ENCODE measurements at places on chromosomes 7 and 10.
A peak's percentile ranks its signal among the peaks of the same experiment; 100 is the strongest.

DNA sequence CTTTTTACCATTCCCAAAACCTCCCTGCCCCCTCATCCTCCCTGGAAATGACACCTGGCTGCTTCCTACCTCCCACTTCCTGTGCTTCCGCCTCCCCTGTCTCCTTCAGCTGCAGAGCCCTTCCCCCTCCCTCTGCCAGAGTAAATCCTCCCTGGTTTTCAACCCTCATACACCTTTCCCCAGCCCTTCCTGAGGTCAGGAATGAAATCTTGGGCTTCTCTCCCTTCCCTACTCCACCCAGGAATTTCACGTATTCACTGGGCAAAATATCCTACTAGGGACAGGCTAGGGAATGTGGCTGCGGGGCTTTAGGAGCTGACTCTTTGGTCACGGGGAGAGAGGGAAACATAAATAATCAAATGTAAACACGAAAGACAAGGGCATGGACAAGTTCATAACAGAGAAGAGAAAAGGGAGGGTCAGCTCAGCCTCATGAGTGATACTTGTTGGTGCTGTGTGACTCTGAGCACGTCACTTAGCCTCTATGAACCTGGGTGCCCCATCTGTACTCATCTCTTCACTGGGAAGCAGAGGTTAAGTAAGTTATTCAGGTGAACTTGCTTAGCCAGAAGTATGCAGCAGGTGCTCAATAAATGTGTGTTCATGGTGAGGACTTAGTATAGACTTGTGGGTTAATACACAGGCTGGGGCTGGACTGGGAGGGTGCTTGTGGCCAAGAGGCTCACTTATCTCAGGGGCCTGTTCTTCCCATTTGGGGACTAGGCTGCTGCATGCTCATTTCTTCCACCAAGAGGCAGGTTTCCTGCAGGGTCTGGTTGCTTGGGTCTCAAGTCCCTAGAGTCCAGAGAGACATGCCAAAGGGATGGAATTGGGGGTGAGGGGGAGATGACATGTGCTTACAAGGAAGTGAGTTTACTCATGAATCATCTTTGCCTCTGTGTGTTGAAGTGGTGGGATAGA, 10.0 kb upstream of the DUSP5 start:
- DNase-seq: no peak

GRCh38 chr7:127983804-127984332, 47.4 kb downstream of the LRRC4 start:
- no peak for DNase-seq

DNA sequence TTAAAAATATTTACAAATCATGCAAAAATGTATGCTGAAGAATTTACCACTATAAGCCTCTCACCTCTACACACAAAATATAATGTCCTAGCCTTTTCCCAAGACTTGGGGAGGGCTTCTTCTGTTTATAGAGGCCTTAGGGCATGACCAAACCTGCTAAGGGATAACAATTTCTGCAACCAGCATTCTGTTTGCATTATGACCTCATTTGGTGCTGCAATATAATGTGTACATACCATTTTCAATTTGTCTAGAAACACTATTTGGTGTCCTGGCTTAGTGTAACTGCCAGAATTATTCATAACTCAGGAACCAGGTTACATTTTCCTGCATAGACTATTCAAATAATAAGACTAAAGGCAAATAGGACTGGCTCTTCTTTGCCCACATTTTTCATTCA, 446.6 kb upstream of the SORCS1 start:
- DNase-seq: no peak

- DNase-seq: no peak
Observed at GRCh38 chr7:395643-396042, 105.7 kb downstream of the FOXL3 start.

DNA sequence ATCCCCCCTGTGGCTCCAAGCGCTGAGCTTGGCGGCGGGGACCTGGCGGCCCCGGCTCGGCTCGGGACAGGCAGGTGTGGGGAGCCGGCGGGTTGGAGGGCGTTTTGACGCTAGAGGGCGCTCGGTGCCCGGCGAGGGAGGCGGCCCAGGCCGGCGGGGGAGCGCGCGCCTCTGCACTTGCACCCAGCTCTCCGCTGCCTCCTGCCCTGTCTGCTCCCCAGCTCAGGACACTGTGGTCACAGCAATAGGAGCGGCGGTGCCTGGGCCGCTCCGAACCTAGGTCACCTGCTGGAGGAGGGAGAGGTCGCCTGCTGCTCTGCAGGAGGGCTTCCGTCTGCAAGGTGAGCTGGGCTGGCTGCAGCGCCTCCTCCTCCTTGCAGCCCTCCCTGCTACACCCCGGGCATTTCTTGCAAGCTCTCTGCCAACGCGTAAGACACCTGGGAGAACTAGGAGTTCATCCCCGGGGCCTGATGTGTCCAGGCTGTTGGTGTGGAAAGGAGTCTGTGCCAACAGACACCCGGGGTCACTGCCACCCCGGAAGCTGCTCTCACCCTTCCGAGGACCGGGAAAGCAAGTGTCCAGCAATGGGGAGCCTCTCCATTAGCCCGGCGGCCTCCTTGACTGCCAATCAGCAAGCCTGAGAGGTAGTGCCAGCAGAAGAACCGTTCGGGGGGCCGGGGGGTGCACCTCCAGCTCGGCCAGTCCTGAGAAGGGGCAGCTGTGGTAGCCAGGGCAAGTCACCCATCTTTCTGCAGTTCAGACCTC, 620.4 kb downstream of the GALNT17 start:
- no peak for DNase-seq

DNA sequence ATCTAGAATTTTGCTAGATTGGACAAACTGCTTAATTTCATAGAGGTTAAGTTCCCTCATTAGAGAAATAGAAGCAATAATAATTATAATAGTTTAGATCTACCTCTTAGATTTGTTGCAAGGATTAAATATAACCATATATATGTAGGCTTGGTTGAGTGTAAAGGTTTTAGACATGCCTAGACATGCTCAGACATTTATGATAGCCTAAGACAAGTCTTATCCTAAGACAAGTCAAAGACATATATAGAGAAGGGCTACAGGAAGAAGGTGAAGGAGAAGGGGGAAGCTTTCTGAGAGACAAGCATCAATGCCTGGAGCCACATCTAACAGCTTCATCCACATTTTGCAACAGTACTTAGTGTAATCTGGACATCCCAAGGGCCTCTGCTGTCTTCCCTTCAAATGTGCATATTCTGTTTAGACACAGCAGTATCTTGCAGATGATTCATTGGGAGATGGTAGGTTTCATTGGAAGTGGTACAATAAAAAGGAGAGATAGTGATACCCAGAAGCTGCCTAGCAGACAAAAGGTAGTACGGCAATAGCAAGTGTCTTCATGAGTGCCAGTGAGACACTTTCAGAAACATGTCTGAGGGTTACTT, 146.5 kb downstream of the HGF start:
- DNase-seq: no peak

DNA sequence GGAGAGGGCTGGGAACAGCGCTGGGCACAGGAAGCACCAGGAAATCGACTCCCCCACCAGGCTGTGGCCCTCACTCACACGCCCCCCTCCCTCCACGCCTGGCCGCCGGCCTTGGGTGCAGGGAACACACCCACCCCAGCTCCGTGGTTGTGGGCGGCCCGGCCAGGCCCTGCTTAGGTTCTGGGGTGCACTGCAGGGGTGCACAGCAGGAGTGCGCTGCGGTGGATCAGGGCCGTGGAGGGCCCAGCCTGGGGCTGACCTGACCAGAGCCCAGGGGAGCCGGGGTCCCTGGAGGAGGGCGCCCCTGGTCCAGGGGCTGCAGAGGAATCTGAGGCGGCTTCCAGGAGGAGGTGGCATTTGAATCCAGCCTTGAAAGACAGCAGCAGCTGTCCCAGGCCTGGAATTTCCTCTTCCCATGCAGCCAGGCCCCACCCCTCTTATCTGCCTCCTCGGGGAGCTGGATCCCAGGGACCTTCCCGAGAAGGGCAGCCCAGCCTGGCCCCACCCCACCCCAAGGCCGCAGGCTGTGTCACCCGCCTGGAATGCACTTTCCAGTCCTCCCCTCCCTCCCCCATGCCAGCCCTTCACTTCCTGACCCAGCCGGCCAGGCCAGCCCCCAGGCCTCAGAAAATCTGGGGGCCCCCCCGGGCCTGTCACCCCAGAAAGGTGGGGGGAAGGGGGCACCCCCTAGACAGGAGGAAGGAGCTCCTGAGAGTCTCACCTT, 18.4 kb upstream of the PDGFA start:
- no peak for DNase-seq

DNA sequence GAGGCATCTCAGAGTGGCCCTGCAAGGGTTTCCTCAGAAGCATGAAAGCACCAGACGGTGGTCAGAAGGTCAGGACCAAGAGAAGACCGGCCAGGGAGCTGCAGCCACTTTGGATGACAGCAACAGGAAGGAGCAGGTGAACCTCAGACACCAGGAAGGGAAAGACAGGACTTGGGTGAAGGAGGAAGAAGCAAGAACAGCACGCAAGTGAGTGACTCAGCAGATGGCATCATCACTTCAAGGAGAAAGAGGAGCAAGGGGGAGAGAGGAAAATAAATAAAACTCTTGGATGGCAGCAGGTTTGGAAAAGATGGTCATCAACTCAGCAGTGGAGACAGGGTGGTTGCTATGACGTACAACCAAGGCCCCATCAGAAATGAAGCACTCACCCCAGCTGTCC, 31.6 kb downstream of the NCAPG2 start:
- no peak for DNase-seq

GRCh38 chr7:155377838-155378579, 79.9 kb upstream of the EN2 start:
- no peak for DNase-seq

DNA sequence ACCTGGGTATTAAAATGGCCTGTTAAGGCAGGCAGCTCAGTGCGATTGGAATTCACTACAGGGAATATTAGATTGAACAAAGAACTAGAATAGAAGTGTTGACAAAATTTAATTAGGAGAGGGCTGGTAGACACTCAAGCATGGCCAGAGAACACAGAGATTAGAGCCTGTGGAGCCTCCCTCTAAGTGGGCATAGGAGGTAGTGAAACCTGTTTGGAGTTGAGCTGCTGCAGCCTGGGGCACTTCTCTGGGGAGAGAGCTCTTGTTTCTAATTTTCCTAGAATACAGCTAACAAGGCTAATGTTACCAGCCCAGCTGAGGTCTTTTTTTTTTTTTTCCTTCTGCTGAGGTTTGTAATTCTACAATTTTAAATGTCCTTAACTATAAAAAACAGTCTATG, 46.4 kb downstream of the TMEM168 start:
- no peak for DNase-seq

DNA sequence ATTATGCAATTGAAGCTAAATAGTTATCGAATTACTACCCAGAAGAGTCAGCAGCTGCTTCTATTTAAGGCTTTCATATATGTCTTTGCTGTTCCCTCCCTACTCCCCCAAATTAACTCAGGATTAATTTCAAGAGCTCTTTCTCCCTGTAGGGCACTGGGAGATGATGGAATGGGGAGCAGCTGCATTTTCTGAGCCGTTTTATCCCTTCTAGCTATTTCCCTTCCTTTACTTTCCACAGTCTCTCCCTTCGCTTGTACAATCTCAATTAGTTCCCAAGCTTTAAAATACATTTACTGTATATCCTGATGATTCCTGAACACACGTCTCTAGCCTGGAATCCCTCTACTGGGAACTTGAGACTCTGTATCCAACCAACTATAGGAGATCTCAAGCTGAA, 19.8 kb upstream of the TSPAN12 start:
- DNase-seq: no peak

DNA sequence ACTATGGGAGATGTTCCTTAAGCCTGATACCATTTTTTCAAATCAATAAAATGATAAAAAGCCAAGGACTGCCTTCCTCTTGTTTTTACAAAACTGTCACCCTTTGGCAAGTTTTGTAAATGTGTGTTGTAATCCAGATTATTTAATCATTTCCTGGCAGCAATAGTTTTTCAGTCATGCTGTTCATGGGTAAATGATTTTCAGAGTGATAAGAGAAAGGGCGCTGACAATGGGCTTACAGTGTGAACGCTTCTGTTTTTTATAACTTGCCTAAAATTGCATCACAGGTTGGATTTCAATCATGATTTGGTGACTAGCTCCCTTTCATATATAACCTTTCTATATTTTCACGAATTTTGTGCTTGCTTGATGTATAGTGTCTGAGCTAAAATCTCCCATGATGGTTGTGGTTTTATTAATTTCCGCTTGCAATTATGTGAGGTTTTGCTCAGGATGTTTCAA, 19.0 kb upstream of the DMBT1 start:
- DNase-seq: no peak

GRCh38 chr7:2079332-2080059, 153.2 kb downstream of the MAD1L1 start:
- DNase-seq: no peak

DNA sequence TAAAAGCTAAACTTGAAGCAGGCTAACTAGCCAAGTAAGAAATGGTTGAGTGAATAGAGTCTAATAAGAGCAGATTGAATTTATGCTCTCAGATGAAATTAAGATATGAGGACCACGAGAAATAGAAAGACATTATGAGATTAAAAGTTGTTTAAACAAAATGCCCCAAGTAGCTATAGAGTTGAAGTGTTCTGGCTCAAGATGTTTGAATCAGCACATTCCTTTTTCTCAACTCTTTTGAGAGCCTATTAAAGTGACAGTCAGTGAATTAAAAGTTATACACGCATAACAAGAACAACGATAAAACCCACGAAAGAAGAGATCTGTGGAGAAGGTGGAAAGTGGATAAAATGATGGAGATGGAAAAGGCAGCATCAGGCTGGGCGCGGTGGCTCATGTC, 322.2 kb upstream of the ANKRD30A start:
- no peak for DNase-seq

GRCh38 chr7:140176122-140176701, 571 bp downstream of the KDM7A start:
- no peak for DNase-seq

GRCh38 chr10:70145666-70146488, 623 bp downstream of the TYSND1 start:
- DNase-seq: peak; percentile 66

- no peak for DNase-seq
Observed at GRCh38 chr10:17028798-17029197, 100.8 kb downstream of the CUBN start.

GRCh38 chr7:29878081-29878688, 71.9 kb downstream of the WIPF3 start:
- DNase-seq: peak; percentile 5

GRCh38 chr10:71587941-71588573, 131.5 kb downstream of the C10orf105 start:
- DNase-seq: no peak

DNA sequence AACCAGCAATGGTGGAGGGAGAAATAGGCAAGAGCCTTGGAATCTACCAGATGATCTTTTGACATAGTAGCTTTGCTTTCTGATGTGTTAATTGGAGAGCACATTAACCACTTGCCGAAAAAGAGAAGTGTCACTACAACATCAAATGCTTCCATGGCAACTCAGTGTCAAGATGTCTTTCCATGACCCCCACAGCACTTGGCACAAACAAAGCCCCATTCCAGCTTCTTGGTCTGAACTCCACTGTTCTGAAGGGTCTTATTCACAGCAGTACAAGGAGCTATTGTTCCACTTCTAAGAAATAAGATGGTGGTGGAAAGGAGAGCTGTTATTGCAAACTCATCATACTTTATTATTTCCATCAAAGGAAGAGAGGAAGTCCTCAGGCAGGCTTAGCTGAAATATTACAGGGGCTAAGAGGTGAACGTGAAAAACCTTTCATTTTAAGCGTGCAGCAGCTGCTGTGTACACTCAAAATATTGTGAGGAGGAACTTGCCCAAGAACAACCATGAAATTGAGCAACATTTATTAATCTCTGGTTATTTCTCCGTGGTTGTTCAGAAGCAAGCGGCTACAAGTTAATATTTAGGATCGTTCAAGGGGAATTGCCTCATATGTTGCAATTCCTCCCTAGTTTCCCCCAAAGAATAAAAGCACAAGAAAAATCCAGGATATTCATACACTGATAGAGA, 354.8 kb upstream of the CELF2 start:
- no peak for DNase-seq

GRCh38 chr7:116142850-116143249, 67.5 kb upstream of the TES start:
- no peak for DNase-seq
